Stimulated activated CD4-positive, alpha-beta T cell treated with anti-CD3 and anti-CD28 coated beads, TNF-alpha, amount 100 ng/mL, for 1 hour (primary cell): ENCODE measurements at places on chromosomes 6 and 20.

DNA sequence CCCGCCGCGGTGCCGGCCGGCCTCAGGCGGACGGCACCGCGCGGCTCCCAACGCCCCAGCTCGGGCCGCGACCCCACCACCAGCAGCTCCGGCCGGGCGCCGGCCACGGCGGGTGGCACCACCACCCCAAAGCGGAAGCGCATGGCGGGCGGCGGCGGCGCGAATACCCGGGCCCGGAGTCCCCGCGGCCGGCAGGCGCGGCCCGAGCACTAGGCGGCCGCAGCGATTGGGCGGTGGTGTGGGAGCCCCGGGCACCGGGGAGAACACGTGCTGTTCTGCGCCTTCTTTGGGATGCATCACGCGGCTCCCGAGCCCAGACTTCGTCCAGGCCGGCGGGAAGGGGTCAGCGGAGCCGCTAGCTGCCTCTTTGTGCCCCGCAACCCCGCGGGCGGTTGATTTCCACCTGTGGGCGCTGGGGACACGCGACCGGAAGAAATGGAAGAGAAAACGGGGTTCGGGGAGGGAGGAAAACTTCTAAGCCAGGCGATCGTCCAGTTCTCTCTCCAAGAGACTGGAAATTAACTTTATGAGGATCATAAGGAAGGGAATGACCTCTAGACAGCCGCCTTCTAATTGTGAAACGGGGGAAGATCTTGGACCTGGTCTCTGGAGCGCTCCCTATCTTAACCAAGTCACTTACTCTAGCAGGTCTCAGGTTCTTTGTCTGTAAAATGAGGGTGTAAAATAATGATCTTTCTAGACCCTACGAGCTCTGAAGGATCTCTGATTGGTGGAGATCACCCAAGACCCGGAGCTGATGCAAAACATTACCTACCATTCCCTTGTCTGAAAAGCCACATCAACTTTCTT is at the start of gene EPM2A:
EPM2A (minus strand) TSS at position 165 of the 810 bp plus-strand sequence; CDS start at position 143, 22 bp downstream.
- DNase-seq: peak; percentile 13

GRCh38 chr6:157779705-157780604 is 43.1 kb upstream of the SNX9 start:
- no peak for DNase-seq

GRCh38 chr6:9225441-9225871 is 790.1 kb upstream of the SLC35B3 start:
- DNase-seq: no peak

GRCh38 chr6:148329596-148330381 is 12.8 kb upstream of the SASH1 start:
- DNase-seq: no peak

GRCh38 chr20:25036331-25036936 is 21.5 kb downstream of the ACSS1 start:
- DNase-seq: no peak

DNA sequence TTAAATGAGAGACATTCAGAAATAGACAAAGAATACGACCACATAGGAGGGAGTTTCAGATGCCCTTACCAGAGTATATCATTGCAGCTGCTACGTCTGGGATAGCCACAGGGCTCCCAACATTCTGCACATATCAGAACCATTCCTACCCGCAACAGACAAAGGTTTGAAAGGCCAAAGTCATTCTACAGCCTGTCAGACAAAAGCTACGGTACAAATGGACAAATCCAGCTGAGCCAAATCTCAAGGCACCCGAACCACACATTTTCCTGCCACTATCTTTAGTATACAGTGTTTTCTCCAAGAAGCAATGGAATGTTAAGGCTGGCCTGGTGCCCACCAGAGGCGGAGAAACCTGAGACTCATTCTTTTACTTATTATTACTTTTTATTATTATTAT is 30.5 kb upstream of the LYRM2 start:
- DNase-seq: no peak

- DNase-seq: no peak
These were observed 27.5 kb upstream of the AGPAT4 start for GRCh38 chr6:161301338-161301737.

DNA sequence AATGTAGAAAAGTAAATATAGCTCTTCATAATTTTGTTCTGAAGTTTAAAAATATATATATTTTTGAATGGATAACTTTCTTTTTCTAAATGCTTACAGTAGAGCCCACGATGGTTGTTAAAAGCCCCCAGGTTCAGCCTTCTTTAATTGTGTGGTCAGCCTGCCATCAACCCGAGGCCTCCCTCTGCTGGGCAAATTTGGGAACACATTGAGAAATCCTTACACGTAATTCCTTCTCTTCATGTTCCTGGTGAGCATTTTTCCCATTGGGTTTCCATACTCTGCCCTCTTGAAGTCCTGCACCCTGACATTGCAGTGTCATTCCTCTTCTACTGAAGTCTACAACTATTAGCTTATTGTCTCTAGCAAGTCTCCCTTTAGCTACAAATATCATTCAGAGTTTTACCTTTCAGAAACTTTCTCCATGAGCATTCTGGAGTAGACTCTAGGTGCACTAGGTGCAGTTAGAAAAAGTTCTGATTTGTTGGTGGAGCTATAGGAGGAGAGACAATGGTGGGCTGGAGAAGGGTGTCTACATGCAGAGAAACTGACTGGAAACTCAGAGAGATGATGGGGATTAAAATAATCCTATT is 40.6 kb downstream of the TRIM38 start:
- DNase-seq: no peak

DNA sequence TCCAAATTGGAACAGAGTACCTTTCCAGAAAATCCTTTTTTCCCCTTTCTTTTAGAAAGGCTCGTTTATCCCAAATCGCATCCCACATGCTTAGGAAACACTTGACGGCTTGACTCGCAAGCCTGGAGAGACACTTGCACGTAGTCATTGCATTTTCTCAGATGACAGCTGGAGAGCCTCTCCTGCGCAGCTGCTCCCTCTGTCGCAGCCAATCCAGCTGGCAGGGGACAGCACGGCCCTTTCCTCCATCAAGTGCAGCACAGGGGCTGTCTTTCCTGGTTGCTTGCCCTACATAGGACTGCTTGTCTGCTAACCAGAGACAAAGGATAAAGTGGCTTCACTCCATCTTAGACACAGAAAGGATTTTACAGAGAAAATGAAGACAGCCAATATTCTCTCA is 77.6 kb upstream of the RGS17 start:
- DNase-seq: no peak

- no peak for DNase-seq
These were observed 274.1 kb downstream of the CLIC5 start for GRCh38 chr6:45741437-45742171.

- no peak for DNase-seq
These were observed 13.6 kb downstream of the GSTA2 start for GRCh38 chr6:52749556-52750152.

- no peak for DNase-seq
These were observed 324.7 kb downstream of the CD83 start for GRCh38 chr6:14442242-14442641.

DNA sequence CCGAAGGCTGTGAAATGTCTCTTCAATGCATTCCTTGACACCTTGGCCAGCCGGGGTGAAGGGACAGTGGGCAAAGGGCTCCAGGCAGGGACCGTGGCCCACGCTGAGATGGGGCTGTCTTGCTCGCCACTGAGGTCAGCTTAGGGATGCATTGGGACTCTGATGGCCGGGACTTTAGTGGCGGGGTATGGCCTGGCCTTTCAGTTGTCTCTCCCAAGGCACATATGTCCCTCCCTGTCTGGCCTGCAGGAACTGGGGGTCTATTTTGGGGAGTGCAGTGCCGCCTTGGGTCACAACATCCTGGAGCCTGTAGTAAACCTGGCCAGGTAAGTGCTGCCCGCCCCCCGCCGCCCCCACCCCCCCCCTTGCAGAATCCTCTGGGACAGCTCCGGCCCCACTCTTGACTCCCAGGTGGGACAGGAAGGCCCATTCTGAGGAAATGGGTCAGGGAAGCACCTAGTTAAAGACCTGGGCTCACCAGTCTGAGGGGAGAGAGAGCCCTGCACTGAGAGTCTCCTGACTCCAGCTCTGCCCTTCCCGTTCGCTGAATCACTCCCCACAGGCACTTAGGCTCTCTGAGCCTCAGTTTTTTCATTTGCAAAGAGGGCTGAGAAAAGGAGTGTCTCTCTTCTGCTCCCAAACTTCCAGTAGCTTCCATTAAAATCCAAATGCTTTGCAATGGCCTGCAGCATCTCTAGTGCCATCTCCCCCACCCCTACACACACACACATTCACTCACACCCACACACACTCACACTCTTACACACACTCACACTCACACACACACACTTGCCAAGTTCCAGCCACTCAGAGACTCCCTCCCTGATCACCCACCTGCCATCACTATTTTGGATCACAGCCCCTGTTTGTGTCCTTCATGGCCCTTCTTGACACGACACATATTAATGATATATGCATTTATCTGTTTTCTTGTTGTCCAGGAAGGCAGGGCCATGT is 33.1 kb downstream of the RAB44 start:
- no peak for DNase-seq

- DNase-seq: no peak
These were observed 263.0 kb downstream of the FOXC1 start for GRCh38 chr6:1872649-1873131.

DNA sequence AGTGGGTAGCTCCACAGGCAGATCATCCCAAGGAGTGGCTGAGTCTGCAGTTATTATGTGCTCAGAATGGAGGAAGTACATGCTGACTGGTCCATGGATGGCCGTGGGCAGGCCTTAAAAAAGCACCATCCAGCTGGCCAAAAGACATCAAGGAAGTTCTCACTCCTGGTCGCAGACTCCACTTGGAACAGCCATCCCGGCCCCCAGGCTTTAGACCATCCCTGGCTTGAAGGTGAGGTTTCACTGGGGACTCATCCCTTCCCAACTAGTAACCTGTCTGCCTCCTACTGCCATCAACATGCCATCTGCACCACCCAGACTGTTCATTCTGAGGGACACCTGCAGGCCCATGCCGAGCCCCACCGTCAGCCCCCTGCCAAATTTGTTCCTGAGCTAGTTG is 36.1 kb upstream of the OPRM1 start:
- DNase-seq: no peak

DNA sequence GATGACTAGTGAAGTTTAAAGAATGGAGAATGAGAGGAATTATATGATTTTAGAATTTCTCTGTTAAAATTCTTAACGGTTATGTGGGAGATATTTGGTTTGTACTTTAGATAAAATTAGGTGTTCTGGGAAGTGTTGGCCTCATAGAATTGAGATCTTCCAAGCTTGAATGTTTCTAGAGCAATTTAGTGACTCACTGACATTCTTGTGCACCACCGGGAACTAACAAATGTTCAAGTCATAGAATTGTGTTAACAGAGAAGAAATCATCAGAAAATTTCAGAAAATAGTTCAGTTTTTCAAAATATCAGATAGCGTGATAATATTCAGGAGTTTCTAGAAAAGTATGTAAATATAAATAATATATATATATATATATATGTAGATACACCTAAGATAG is 67.9 kb upstream of the BMP5 start:
- no peak for DNase-seq

DNA sequence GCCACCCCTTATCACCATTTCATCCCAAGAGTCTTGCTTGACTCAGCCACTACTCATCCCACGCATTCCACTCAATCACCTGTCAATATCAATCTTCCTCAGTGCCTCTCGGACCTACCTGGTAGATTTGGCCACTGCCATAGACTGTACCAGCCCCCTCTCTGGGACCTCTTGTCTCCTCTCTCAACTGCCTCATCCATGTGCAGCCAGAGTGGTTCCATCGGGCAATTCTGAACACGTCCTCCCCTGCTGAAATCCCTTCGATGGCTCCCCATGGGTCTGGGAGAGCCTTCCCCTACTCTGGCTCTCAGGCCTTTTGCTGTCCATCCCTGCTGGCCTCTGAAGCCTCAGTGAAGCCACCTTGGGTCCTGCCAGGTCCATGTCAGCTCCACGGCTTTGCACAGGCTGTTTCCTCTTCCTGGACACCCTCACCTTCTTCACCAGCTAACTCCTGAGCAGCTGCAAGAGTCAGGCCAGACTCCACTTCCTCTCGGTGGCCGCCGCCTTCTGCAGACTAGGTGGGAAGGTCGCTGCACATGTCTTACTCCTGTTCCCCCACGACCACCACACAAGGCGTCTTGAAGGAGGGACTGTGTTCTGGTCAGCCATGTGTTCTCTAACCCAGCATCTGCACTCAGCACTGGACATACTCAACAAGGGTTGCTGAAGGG is 120.4 kb downstream of the TOX2 start:
- DNase-seq: no peak

DNA sequence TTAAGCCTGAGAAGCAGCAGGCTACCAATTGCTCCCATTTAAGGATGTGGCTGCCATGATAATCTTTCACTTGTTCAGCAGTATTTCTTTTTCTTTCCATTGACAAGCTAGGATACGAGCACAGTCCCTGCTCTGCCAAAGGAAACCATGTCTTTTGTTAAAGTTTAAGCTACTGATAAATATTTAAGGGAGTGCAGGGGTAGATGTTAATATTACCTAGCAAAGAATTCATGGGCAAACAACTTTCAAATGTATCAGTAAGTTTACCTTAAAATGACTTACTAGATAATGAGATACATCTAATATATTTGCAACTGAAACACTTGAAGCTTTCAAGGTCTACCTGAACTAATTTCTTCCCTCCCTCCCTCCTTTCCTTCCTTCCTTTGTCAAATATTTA is 77.3 kb downstream of the OPN5 start:
- DNase-seq: no peak

DNA sequence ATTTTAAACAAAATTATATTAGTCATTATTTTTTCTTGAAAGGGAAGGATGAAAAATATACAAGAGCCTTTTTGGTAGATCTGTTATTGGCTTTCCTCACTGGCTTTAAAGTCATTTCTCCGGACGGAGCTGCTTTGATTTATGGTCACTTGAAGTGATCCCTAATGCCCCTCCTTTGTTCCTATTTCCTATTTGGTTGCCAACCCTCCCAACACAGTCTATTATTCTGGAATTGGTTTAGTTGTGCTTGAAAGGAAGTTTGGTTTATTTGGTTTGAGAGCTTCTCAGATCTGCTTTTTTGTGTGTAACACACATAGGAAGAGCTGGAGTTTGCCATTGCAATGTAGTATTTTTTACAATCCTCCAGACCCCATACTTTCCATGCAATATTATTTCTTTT is 347.9 kb downstream of the RFPL4B start:
- no peak for DNase-seq

DNA sequence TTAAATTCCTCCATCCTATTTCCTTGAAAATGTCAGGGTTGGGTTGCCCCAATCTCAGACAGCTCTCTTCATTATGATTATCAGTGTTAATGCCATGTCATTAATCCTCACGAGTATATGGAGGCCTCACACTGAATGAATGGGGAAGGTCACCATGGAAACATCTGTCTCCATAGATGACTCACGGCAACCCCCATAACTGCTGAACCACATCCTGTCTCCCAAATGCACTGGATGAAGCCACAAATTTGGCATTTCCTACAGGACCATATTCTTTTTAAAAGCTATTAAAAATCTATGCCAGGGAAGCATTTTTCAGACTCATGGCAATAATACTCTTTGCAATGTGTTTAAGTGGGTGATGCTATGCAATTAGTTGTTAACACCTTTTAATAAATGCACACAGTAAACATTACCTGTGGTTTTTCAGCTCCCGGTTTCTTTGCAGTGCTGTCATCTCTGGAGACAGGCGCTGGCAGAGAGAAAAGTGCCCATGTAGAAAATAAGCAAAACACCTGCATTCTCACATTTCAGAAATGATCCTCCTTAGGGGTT is 80.1 kb upstream of the PTPRK start:
- DNase-seq: no peak

GRCh38 chr6:168428052-168428826 is 12.7 kb upstream of the SMOC2 start:
- no peak for DNase-seq

GRCh38 chr20:48803176-48804053 is 24.4 kb downstream of the PREX1 start:
- no peak for DNase-seq
